Right renal pelvis (tissue), 4 donors: ENCODE measurements at places on chromosomes 7 and 10.

DNA sequence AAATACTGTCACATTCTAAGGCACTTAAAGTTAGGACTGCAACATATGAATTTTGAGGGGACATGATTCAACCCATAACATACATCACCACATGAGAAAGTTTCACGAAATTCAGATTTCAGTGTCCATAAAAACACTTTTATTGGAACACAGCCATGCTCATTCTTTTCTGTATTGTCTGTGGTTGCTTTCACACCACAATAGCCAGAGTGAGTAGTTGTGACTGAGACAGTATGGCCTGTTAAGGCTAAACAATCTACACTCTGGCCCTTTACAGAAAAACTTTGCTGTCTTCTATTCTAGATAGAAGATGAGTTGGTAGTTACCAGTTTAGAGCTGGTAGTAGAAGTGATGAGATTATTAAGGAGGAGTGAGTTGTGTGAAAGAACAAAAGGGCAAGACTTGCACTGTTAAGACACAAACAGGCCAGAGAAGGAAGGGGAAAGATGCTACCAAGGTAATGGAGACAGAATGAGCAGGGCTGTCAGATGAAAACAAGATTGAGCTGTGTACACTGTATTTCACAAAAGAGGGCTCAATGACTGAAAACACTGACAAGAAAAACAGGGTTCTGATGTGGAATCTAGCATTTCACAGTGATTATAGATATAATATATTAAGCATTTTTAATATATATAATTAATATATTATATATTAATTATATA lies 108.6 kb downstream of the PPP1R3A start:
- DNase-seq, result no peak

DNA sequence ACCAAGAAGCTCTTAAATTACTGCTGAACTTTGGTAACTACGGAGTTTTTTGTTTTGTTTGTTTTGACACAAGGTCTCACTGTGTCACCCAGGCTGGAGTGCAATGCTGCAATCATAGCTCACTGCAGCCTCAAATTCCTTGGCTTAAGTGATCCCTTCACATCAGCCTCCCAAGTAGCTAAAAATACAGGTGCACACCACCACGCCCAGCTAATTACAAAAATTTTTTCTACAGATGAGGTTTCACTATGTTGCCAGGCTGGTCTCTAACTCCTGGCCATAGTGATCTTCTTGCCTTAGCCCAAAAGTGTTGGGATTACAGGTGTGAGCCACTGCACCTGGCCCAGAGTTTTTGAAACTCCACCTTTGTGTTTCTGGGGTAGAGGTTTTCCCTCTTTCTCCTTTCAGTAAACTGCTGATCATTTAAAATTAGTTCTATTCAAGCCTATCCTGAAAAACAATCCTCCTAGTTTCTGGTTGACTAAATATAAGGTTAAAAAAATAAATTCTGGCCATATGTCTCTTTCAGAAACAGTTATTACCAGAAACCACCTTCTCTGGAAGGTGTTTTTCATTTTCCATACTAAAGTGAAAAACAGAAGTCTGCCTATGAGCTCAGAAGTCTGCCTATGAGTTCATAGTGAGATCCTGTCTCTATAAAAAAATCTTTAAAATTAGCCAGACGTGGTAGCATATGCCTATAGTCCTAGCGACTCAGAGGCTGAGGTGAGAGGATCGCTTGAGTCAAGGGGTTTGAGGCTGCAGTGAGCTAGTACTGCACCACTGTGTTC lies 63.9 kb downstream of the VOPP1 start:
- no peak for DNase-seq

- no peak for DNase-seq
These were observed 54.0 kb downstream of the GSDME start for GRCh38 chr7:24703296-24703695.

GRCh38 chr10:12806228-12807095 lies 195.1 kb downstream of the CCDC3 start:
- DNase-seq, result no peak

DNA sequence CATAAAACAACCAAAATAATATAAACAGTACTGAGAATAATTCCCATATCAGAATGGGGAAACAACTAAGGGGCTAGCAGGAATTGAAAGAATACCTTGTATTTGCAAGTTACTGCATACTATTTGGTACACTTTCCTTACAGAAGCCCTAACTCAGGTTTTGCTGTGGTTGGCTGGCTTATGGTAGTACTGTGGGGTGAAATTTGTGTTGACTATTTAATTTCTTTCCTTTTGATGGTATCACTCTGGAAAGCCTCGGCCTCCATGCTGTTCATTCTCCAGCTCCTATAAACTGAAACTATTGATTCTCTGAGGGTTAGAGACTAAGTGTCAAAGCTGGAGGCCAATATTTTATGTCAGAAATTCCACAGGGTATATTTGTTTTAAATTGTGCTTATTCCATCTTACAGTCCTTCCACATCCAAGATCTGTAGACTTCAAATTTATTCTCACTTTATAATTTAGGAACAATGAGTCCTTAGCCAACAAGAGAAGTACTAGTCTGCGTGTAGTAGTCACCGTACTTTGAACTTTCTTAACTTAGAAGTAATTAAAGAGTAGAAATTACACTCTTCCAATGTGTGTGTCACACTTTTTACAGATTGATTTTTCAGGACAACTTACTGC lies 13.4 kb downstream of the SKIDA1 start:
- DNase-seq, result no peak

- DNase-seq, result no peak
These were observed 746 bp downstream of the ARL5B start for GRCh38 chr10:18659819-18660535.

DNA sequence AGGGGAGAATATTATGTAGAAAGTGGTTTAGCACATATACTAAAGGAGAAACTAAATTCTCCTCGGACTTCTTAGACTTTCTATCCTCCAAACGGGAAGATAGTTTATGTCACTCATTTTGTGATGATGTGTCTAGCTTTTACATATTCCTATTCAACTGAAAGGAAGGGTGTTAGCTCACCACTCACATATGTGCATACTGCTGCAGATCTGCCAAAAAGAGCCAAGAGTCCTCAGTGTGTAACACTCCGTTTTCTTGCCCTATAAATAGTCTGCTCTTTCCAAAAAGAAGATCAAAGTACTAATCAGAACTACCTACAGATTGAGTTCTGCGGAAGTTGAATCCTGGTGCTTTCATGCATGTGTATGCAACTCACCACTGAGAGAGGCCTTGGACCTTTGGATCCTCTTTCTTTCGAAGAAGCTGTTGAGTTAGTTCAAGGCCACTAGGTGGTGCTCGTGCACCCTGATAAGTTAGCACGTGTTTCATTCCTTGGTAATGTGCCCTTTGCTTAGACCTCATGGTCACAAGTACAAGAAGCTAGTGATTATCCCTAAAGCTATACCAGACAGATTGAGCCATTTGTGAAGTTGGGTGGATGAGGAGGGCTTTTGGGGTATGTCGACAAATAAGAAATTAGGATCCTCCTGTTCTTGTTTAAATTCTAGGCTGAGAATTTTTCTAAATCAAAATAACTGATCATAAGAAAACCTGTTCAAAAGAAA lies 14.1 kb downstream of the YAE1 start:
- peak; percentile 89 for DNase-seq

DNA sequence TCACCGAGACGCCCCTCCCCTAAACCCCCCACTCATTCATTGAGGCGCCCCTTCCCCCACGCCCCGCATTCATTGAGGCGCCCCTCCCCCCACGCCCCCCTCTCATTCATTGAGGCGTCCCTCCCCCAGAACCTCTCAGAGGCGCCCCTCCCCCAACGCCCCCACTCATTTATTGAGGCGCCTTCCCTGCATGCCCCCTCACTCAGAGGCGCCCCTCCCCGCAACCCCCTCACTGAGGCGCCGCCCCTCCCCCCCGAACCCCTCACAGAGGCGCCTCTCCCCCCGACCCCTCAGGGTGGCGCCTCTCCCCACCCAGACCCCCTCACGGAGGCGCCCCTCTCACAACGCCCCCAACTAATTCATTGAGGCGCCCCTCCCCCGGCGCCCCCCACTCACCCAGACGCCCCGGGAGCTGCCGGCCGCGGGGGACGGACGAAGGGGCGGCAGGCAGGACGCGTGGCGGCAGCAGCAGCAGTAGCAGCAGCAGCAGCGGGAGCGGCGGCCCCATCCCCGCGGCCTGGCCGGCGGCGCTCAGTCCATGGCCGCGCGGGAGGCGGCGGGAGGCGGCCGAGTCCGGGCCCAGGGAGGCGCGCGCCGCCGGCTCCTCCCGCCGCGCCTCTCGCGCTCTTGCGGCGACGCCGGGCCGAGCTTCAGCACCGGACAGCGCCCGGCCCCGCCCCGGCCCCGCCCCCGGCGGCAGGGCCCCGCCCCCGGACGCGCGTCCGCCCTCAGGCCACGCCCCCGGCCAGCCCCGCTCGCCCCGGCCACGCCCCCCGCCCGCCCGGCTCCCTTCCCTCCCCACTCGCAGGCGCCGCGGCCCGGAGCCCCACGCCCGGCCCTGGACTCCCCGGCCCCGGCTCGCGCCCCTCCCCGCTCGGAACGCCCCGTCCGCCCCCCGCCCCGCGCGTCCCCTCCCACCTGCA lies at the start of gene PTPRN2:
PTPRN2 (minus strand) TSS at position 662 of the 923 bp plus-strand sequence.
- DNase-seq, result peak; percentile 41
